ENCODE measurements at places on chromosomes 2 and 18.

DNA sequence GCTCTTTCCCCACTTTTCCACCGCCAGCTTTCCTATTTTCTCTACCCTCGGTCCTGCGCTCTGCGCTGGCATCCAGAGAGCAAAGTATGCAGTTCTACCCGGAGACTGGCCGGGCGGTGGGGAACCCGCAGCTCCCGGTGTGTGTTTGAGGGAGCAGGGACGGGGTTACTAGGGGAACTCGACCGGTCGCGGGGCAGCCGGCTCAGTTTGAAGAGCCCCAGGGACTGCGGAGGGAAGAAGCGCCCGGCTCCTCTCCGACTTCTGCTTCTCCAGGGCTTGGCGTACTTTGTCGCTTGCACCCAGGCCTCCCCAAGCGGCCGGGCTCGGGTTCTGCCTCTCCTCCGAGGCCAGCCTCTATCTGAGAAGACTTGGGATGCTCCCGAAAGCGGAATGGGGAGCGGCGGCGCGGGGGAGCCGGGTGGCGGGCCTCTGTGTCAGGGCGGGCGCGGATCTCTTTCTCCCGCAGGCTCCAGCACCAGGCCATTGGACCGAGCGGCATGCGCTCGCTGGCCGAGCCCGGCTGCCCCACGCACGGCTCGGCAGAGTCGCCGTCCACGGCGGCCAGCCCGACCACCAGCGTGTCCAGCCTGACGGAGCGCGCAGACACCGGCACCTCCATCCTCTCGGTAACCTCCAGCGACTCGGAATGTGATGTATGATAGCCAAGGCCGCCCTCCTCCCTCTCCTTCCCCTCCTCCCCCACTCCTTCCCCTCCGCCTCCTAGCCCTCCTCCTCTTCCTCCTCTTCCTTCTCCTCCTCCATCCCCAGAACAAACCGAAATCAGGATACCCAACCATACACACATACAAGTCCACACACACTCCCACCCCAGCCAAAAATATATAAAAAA is 2.8 kb downstream of the SIX3 start:
- no peak for DNase-seq

DNA sequence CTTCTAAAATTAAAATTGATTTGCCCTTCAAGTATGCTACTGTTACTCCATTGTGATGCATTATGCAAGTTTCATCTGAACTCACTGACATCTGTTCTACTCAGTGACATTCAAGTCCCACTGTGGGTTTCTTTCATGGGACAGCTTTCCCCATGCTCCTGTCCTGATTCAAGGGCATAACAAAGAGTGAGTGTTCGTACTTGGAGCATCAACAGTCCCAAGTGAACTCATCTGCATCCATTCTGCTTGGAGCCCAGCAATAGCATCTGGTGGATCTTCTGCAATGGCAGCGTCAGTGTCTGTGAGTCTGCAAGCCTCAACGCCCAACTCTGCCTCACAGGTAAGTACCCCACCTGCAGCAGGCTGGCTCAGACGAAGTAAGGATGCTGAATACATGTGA is 27.5 kb downstream of the BUB1 start:
- no peak for DNase-seq

DNA sequence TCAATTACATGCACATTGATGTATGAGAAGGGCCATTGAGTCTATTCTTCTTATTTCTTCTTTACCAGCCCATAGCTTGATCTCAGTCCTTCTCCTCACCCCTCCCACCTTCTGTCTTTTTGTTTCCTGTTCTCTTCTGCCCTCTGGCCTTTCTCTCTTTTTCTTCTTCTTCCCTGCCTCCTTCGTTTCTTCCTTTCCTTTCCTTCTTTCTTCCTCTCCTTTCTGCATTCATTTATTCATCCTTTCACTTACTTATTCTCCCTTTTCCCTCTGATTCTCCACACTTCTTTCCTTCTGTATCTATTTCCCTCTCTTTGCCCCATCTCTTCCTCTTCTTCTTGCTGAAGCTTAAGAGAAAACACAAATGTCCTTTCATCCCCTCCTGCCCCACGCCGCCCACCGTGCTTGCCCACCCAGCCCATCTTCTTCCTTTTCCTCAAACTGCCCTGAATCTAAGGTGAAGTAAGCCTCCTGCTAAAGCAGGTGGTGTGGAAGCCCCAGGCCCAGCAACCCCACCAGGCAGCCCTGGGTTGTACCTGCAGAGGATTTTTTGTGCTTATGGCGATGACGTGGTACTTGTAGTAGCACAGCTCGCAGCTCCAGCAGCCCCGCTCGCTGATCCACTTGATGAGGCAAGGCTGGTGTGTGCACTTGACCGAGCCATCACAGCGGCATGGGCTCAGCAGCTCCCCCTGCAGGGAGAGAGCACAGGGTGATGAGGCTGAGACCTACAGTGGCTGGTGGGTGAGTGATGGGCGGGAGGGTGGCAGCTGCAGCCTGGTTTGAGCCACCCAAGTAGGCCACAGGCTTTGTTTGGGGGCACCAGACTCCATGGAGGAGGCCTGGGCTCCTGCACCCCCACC is 89.0 kb downstream of the MARCHF4 start:
- DNase-seq: no peak

- no peak for DNase-seq
These were observed 150.2 kb upstream of the DOK6 start for GRCh38 chr18:69250305-69251151.

- no peak for DNase-seq
These were observed 214.7 kb downstream of the KLHL29 start for GRCh38 chr2:23599667-23600066.

- no peak for DNase-seq
These were observed 29.4 kb downstream of the RIF1 start for GRCh38 chr2:151439127-151439526.

DNA sequence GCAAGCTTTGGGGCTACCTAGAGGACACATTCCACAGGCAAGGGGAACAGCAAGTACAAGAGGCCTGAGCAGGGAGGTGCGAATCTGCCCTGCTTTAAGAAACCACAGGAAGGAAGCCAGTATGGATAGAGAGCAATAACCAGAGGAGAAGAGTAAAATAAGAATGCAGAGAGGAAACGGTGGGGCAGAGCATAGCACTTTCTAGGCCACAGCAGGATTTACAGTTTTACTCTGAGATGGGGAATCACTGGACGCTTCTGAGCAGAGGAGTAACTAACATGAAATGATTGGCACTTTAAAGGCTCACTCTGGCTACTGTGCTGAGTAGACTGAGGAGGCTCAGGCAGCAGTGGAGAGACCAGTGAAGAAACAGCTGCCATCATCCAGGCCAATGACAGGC is 23.8 kb downstream of the AAK1 start:
- DNase-seq: no peak

GRCh38 chr2:17334300-17334699 is 183.9 kb downstream of the RAD51AP2 start:
- no peak for DNase-seq
